Substantia nigra (tissue), 51 donors: ENCODE measurements at places on chromosomes 3 and 15.

GRCh38 chr15:31385736-31386135 lies 59.1 kb downstream of the KLF13 start:
- no peak for DNase-seq

GRCh38 chr3:139219463-139219862 lies 124.4 kb upstream of the MRPS22 start:
- no peak for DNase-seq

GRCh38 chr15:101535170-101535902 lies 45.8 kb upstream of the PCSK6 start:
- no peak for DNase-seq

DNA sequence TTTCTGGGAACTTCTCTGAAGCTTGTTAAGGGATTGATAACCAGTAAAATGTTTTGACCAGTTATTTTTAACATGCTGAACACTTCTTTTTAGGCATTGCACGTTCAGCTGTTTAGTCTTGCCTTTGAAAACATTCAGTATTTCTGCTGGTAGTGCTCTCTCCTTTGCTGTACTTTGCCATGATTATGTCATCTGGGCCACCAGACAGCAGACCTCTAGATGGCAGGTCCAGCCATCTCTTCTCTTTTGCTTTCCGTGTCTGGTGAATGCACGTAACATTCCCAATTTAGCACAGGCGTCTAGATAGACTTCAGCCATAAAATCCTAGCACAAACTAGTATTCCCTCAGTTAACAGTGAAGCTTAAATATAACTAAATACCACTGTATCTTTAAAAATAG lies 57.8 kb downstream of the RAB7A start:
- no peak for DNase-seq

GRCh38 chr15:93189561-93189960 lies 100.5 kb upstream of the RGMA start:
- no peak for DNase-seq

- no peak for DNase-seq
Observed at GRCh38 chr3:69326855-69327300, 59.0 kb downstream of the FRMD4B start.

DNA sequence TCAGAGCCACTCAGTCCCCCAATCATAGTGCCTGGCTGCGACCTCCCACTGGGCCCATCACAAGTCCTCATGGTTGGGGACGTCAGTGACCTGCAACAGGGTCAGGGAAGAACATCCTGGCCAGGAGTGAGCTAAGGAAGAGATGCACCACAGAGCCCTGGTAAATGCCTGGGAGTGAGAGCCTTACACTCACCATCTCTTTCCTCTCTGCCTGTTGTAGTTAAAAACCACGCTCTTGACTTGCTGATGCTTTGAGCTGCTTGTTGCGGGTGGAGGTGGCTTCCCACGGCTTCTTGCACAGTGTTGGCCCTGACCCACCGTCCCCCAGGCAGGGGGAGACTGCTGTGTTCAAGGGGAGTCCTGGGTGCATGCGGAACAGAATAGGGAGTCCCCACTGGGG lies 91.1 kb upstream of the RGMA start:
- DNase-seq: no peak

GRCh38 chr3:100269410-100270214 lies 8.8 kb downstream of the TBC1D23 start:
- DNase-seq: no peak

- DNase-seq: no peak
Observed at GRCh38 chr15:101675015-101675414, 22.8 kb upstream of the TM2D3 start.

- DNase-seq: no peak
Observed at GRCh38 chr15:101122266-101122665, 129.6 kb downstream of the CHSY1 start.

DNA sequence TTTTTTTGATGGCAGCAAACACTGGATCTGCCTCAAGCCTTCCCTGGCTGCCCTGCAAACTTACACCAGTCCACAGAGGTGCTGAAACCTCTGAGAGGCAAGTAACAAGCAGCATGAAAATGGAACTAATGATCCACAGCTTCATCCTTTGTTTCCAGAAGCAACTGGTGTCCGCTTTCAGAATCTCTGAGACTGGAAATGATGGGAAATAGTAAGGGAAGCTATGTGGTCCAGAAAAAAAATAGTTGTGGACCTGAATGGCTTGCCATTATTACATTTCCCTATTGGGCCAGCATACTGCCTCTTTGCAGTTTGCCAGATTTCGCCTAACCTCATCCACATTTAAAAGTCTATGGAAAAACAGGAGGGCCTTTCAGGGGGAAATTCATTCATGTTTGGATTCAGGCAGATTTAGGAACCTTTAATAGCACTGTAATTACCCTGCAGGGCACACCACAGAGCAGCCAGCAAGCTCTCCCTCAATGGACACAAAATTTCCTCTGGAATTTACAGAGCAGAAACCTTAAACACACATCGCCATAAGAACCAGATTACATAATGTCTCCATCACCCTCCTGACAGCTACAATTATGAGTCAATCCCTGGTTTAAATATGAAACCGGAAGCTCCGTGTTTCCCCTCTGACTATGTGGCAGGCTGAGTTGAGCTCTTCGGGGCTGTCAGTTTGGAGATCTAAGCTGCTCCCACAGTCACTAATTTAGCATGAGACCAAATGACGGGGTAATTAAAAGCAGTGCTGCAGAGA lies 134.4 kb downstream of the TMCO5A start:
- DNase-seq: no peak

GRCh38 chr3:32200992-32201758 lies 37.3 kb upstream of the CMTM8 start:
- no peak for DNase-seq

DNA sequence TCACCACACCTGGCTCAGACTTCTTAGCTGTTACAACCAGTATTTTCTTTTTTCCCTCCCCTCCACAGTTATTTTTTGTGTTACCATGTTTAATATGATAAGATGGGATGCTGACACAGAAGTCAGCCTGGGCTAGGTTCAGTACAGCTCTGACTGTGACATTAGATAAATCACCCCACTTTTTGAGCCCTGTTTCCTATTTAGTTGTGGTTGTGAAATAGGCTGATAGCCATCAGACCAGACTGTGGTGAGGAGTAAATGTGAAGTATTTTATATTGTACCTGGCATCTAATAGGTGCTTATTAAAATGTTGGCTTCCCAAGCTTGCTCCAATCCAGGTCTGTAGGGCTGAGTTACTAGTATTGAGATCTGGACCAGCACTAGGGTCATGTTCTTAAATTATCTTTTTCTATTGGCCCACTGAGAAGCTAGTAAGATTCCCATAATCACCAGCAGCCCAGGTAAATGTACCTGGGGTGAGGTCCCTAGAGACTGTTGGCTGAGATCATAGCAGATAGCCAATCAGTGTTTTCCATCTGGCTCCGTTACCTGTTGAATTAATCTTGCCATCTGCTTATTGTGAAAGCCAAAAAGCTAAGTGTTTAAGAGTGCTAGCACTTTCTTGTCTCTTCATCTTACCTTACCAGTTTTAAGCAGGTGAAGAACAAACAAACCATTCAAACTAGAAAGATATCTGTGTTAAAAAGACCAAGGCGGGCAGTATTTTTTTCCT lies 61.0 kb downstream of the CCK start:
- no peak for DNase-seq

DNA sequence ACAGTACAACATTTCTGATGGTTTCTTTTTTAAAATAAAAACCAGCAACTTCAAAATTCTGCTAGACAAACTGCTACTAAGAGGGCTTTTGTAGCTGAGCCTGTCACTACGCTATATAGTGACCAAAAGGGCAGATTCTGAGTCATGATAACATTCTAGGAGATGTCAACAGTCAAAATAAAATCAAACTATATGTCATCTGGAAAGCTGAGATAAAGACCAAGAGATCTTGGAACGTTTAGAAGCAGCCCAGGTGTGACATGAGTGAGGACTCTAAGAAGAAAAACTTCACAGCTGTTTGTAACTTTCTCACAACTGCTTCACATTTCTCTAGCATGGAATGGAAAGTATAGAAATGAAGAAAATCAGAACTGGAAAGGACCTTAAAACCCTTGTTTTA lies 84.6 kb downstream of the FILIP1L start:
- no peak for DNase-seq

DNA sequence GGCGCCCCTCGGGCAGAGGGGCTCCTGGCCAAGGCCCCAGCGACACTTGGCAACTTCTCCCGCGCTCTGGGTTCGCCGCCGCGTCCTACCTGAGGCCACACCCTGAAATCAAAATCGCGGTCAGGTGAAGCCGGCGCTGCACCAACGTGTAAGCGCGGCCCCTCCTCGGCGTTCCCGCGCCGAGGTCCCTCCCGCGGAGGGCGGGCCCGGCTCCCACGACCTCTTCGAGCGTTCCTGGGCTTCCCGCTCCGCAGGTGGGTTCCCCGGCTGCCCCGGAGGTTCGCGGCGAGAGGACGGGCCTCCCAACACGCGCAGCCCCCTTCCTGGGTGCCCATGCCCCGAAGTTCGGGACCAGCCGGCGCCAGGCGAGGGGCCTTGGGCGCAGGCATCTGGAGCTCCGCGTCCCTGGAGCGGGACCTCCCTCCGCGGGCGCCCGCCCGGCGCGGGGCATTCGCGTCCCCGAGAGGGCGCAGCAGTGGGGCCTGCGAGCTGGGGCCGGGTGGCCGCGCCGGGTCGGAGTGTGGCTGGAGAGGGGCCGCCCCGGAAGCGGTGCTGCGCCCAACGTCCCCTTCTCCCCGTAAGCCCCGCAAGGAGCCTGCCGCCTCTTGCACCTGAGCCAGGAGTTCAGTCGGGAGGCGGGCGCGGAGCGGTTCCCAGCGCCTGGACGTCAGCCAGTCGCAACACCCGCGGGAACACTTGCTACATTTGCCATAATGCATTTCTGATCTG lies 13.7 kb downstream of the PAK6 start:
- DNase-seq: no peak

- no peak for DNase-seq
Observed at GRCh38 chr15:81921163-81921562, 124.7 kb downstream of the MEX3B start.

DNA sequence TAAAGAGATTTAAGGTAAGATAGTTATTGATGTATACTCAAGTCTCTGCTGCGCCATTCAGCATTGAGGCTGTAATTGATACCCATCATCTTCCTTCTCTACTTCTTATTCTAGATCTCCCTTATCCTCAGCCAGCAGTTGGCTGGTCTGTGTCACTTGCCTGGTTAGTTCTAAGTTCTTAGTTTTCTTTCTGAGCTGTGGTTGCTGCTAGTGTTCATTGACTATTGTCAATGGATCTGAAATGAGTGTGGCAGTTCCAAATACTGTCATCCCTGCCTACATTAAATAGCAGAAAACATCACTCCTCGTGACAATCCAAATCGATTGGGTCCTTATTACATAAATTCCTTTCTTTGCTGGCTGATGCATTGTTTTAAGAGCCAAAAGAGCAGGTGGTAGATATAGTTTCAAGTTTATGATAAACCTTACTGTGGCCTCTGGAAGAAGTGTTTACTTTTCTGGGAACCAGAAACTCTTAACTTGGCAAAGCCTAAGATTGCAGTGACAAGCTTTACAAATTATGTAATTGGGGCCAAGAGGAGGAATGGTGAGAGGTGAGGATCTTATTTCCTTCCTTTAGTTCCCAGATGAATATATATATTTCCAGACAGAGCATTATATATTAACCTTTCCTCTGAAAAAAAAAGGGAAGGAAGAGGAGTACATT lies 168.0 kb downstream of the GMNC start:
- DNase-seq: no peak

DNA sequence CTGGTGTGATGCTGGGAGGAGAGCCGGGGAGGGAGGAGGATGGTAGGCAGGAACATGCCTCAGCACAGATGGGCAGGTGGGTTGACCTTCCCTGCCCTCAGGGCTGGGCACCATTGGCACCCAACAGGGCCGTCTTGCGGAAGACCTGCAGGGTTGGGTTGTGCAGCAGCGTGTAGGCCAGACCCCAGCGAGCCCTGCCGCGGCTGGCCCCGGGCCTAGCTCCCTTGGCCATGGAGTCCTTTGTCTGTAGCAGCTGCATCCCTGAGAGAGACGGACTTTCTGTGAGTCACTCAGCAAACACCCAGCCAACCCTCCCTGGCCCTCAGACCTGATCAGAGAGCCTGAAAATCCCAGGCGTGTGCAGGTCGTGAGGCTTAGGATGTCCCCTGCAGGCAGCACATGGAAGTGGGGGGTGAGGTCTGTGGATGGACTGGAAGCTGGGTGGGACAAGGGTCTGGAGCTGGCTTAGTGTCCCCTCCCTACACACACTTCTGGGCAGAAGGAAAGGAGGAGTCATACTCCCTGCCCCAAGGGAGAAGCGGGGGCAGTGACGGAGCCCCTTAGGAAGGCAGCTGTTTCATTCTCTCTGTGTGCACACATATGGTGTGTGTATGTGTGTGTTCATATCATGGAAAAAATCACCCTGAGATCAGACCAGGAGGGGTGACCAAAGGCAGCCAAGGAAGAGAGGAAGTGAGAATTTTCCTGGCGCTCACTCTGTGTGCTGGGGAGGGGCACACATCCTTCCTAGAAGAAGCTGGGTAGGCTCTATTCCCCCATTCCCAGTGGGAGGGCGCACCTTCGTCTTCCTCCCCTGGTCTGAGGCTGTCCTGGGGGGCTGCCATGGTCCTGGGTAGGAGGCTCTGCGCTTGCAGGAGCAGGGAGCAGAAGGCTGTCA lies 6.7 kb downstream of the ISLR start:
- no peak for DNase-seq

GRCh38 chr15:59372352-59373211 lies at the start of gene MYO1E:
Gene MYO1E (minus strand): TSS chr15:59372871. CDS start chr15:59372500, 371 bp downstream.
- peak; percentile 94 for DNase-seq

DNA sequence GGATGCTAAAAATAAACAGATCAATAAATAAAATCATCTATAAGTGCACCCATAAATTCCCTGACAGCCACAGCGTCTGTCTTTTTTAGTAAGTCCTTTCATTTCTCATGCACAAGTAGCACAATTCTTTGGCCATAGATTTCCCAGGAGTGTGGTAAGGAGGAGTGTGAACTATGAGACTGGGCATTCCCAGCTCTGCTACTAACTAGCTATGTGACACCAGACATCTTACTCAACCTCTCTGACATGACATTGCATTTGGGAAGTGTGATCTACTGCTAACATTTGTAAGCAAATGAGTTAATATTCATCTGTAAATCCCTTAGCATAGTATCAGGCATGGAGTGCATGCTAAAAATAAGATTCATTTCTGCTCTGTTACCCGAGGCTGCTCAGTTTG lies 301.7 kb downstream of the NTRK3 start:
- DNase-seq: no peak
